Muscle of leg (tissue), 16 donors: ENCODE measurements at places on chromosomes 13 and 19.
A peak's percentile ranks its signal among the peaks of the same experiment; 100 is the strongest.

DNA sequence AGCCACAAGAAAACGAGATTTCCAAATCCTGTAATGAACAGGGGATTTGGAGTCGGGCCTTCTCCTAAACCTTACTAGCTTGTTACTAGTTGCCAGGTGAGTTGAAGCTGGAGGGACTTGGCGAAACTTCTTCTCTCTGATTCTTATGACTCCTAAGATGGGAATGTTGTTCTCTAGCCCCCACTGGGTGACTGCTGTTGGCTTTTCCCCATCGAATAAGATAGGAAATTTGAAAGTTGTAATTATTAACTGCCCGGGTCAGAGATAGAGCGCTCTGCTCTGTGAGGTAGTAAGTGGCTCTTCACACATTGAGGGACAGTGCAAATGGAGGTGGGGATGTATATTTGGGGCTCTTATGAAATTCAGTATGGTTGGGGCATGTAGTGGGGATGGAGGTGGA is 111.2 kb upstream of the MBNL2 start:
- DNase-seq: no peak

DNA sequence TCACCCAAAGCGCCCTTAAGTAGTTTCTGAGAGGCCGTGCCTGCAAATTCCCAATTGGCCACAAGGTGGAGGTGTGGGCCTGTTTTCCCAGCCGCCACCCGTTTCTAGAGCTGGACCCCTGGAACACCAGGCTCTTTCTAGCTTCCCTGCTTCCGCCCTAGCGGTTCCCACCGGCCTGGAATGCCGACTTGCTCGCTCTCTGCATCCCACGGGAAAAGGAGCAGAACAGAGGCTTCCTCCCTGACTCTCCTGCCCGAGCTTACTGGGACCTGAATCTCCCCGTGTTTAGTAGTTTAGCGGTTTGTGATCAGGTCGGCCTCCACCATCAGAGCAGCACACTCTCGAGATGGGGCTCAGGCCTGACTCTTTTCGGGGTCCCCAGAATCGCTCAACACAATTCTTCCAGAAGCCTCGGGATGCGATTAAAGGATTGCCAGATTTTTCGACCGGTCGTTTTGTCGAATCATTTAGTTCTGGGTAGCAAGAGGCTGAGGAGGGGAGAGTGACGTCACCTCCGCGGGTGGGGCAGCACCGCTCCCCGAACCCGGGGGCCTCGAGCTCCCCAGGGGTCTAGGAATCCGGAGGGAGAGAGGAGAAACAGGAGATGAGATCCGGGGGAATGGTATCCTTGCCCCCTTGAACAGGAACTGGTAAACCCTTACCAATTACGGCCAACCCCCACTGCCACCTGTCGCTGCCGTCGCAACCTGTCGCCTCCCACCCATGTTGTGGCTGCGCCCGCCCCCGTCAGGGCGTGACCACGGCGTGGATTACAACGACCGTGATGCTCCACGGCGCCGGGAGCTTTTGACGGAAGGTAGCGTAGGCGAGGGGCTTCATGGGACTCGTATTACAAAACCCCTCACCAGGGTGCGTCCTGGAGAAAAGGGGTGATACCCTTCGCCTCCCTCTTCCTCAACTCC is 8.0 kb downstream of the NAPSA start:
- DNase-seq: peak; percentile 70

DNA sequence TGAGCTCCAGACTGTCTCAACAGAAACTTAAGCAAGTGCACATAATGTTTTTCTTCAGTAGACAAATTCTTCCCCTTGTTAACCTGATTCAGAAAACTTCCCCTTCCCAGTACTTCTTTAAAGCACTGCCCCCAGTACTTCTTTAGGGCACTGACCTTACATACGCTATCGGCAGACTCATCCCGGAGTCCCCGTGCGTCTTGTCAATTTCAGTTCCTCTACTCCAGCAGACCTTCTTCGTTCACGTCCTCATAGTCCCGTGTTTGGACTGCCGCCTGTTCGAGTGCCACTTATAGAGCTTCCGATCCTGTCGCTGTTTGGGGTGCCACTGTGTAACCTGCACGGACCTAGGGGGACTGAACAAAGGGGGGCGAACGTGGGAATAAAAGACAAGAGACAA is 29.0 kb downstream of the ZNF627 start:
- DNase-seq: peak; percentile 50

DNA sequence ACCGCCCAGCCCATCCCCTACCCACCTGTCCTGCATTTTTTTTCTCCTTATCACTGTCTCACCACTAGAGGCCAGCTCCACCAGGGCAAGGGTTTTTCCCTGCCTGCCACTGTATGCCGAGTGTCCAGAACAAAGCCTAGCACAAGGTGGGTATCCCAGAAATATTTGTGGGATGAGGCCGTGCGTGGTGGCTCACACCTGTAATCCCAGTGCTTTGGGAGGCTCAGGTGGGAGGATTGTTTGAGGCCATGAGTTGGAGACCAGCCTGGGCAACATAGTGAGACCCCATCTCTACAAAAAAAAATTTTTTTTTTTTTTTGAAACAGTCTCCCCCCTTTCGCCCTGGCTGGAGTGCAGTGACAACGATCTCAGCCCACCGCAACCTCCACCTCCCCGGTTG is 2.9 kb upstream of the MRI1 start:
- DNase-seq: no peak

DNA sequence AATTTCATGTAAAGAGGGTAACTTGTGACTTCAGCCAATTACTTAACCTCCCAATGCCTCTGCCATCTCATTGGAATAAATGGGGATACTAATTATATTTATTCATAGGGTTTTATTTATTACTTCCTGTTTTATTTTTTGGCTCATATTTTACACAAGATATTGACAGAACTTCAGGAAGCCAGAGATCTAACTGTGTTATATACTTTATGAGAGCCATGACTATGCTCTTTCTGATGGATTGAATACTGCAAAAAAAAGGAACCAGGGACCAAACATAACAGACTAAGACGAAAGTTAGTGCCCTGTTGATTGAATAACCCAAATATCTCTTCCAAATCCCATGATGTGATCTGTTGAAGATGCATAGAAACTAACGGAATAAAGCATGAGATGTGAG is 243.3 kb upstream of the STARD13 start:
- DNase-seq: no peak

GRCh38 chr13:23570921-23571315 is 706 bp downstream of the TNFRSF19 start:
- DNase-seq: peak; percentile 39

- no peak for DNase-seq
These were observed 4.4 kb upstream of the SRRM5 start for GRCh38 chr19:43607238-43608205.

- no peak for DNase-seq
These were observed at the start of gene ZFP28 for GRCh38 chr19:56538761-56539263. Gene ZFP28, plus strand, starts transcription at chr19:56538948. Its CDS starts 71 bp downstream, at chr19:56539019.

DNA sequence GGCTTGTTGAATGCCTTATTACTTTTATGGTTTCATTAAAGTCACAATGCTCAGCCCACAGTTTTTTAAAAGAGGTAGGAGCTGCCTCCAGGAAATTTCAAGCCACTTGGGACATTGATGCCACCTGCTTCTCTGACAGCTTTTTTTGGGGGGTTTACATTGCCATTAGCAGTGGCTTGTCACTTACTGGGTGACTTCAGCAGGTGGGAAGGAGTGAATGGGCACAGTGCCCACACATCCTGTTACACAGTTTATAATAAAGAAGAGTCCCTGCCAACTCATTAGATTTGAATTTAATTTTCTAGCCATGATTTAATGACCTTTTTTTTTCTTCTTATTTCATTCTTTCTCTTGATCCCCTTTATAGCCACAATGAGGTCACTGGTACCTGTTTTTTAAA is 61.0 kb downstream of the NHLRC3 start:
- peak; percentile 11 for DNase-seq
